ENCODE measurements at places on chromosomes 16 and 17.

DNA sequence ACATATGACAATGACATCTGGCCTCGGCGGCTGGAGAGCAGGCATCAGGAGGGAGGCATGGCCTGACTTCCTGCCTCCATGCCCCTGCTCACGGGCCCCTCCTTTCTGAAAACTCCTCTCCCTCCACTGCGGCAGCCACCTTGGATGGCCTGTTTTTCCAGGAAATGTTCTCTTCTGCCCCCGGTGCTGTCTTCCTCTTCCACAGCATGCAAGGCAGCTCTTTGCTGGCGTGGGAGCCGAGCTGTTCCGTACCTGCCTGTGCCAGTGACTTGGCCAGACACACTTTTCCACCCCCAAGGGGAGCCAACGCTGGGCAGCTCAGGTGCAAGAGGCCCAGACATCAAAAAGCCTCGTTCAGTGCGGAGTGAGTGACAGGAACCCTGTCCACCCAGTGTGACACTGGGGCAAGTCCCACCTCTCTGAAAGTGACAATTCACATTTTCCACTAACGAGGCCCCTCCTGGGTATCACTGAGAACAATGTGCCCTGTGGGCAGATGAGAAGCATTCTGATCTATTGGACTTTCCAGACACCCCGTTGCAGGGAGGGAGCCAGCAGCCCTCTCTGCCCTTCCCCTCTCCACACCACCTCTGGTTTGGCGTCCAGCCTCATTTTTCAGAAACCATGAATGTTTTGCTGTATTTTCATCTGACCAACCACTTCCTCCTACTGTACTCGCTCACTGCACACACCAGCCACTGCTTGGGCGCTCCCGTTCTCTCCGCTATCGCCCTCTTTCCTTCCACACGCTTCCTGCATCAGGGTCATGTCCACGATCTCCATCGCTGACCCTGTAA, 31.2 kb downstream of the NSMCE1 start:
- DNase-seq, result no peak

- no peak for DNase-seq
Observed at GRCh38 chr16:15985144-15985543, 35.7 kb downstream of the ABCC1 start.

DNA sequence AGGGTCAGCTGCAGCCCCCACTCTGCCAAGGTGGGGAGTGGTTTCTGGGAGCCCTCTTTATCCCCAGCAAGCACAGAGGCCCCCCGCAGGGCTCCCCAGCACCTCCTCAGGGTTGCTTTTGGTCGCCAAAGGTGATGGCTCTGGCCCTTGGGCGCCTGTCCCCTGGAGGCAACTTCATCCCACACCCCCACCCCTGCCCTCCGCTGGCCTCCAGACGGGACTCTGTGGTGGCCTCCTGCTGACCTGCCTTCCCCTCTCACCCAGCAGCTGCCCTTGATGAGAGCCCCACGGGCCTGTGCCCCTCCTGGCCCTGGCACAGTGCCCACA, 7.8 kb upstream of the RHOT2 start:
- no peak for DNase-seq

GRCh38 chr16:51109173-51109572, 41.9 kb downstream of the SALL1 start:
- no peak for DNase-seq

DNA sequence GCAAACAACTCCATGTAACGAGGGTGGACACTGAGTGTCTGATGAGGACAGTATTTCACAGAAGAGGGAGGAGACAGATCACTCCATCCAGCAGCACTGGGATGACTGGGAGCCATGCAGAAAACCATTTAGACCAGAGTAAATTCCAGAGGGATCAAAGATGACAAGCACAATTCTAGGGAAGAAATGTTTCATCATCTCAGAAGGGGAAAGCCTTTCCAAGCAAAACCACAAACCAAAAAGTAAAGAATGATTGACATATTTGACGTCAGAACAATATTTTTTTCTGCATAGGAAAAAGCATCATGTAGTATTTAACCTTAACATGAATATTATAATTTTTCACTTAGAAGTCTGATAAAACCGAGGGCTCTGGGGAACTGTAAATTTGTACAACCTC, 4.8 kb downstream of the DNASE1 start:
- no peak for DNase-seq
